Astrocyte of the spinal cord (primary cell): ENCODE measurements at places on chromosomes 7 and 10.

GRCh38 chr10:131983780-131984179 is 2.1 kb upstream of the BNIP3 start:
- peak; percentile 92 for DNase-seq

DNA sequence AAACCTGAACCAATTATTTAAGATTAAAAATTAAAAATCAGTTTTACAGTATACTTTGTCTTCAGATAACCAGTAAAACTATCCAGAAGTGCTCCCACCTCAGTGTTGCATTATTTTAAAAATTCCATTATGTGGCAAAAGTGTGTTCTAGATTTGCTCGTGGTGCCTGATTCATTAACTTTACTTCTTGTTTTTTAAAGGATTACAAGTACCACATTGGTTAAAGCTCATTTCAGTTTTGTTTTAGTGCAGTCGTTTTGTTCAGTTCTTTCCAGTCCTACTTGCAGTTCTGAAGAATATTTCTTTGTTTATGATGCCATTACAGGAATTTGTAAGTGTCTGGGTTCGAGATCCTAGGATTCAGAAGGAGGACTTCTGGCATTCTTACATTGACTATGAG is 69.0 kb downstream of the SNX10 start:
- no peak for DNase-seq

DNA sequence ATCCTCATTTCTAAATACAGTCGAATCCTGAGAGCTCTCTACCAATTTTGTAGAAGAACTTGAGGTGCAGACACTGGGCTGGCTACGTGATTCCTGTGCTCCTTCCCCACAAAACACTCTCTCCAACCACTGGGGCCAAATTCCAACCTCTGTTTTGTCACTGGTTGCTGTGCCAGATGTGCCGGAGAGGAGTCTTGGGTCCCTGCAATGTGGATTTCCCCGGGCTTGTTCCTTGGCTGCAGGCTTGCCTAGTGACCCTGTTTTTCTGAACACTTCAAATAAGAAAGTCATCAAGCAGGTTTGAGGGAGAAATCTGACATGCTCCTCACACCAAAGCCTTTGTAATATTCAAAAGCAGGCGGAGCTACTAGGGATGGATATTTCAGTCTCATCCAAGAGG is 44.4 kb upstream of the AGBL3 start:
- no peak for DNase-seq

DNA sequence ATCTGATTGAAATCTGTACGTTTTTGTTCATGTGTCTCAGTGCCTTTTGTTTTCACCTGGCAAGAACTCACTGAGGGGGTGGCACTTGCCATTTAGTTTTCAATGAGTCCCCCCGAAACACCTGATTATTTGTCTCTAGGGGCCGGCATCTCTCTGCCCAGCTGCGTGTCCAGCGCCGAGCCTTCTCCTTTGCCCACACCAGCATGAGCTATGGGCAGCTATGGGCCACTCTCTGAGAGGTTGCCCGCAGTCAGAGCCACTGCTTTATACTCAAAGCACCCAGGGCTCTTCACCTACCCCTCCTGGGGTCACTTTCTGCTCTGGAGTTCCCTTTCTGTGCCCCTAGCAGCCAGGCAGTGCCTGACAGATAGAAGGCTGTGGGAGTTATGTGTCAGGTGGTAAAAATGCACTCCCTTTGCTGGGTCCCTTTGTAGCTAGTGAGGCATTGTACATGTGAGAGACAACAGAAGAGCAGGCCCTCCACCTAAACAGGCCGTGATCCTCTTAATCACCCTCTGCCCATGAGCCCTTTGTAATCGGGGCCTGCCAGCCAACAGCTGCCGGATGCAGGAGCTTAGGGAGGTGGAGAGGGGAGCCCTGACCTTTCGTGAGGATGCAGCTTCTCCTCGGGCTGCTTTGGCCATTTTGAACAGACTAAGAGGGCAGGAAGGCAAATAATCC is 133.1 kb upstream of the NPS start:
- no peak for DNase-seq

GRCh38 chr10:18217577-18217976 is 77.4 kb downstream of the CACNB2 start:
- DNase-seq, result no peak

DNA sequence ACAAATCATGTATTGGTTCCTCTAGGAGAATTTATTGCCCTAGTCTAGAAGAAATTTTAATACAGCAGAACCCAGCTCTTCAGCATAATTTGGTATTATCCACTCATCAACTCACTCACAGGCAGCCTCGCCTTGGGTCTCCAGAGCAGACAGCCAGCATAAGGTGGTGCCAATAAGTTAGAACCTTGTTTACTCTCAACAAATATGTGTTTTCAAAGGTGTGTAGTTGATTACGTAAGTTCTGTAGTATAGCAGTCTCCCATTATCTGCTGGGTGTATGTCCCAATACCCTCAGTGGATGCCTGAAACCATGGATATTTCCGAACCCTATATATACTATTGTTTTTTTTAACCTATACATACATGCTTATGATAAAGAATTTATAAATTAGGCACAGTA is 522.5 kb upstream of the LRRN3 start:
- no peak for DNase-seq

DNA sequence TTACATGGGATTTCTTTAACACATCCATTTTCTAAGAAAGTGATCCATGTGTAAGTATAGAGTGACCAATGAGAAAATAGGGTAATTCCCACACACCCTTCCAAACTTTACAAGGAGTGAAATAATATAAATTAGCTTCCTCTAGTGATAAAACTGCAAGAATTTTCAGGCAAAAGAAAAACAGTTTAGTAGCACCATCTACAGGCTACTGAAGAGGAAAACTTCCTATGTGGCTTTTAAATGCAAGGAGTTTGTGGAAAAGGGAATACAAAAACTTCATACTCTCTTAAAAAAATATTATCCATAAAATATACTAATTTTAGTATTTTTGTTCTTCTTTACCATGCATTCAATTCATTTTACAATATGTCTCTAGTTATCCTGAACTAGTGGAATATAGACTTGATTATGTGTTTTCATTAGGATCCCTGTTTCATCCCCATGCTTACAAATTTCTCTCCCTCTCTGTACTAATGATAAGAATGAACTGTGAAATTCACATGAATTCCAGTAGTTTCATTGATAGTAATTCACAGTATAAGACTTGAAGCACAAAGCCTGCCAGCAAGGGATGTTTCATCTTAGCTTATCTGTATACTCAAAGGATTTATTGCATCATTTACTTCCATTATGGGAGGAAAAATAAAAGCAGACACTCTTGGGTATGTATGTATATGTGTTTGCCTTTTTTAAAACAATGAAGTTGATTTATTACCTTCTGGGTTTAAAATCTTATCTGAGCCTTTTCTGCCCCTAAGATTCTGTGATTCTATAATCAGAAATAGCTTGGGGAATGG is 442.9 kb downstream of the AUTS2 start:
- DNase-seq, result peak; percentile 48

DNA sequence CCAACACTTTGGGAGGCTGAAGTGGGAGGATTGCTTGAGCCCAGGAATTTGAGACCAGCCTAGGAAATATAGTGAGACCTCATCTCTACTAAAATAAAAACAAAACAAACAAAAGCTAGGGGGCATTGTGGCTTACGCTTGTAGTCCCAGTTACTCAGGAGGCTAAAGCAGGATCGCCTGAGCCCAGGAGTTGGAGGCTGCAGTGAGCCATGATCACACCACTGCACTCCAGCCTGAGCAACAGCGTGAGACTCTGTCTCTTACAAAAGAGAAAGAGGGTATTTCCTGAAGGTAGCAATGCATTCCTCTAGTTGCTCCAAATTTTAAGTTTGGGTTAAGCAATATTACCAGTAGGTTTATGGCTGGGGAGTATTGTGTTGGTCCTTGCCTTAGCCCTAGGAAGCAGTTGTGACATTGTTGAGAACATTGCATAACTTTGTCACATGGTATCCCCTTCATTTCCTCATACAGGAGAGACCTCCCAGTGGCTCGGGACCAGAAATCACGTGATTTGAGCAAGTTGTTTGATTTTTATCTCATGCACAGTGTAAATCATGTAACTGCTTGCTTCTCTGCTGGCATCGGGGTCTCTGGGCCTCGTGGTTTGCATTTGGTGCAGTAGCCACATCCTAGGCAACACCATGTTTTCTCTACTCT is 23.3 kb upstream of the SMARCD3 start:
- DNase-seq, result no peak
